ENCODE measurements at places on chromosomes 11 and 22. TPM values are rescaled to one million over a fixed set of nuclear protein-coding genes. Genes with fewer than 3 reads are reported as not detected.
A peak's percentile ranks its signal among the peaks of the same experiment; 100 is the strongest.

DNA sequence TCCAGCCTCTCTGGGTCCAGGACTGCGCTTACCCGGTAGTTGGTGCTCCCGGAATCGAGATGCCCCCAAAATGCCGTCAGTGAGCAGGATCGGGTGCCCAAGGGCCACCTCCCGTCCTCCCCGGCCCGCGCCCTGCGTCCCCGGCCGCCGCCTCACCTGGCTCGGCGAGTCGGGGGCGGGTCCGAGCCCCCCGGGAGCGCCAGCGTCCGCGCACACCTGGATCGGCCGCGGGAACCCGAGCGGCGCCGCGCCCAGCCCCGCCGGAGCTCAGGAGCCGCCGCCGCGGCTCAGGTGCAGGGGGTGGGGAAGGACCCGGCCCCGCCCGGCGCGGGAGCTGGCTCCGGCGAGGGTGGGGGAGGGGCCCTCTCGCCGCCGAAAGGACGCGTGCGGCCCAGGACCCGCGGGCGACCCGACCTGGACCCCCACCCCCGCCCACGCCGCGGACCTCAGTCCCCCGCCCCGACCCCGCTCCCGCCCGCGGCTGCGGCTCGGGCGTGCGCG is at the start of gene SHANK2:
Gene SHANK2 (minus strand): TSS at position 309 of the 501 bp plus-strand sequence. CDS start 105,251 bp downstream, outside the sequence.
- DNase-seq, result no peak
- peaks cover 86% of the 10 kb centered on the region for H3K27me3 ChIP-seq
- no peaks in the 10 kb centered on the region for H3K4me1 ChIP-seq
- no peaks in the 10 kb centered on the region for H3K36me3 ChIP-seq

DNA sequence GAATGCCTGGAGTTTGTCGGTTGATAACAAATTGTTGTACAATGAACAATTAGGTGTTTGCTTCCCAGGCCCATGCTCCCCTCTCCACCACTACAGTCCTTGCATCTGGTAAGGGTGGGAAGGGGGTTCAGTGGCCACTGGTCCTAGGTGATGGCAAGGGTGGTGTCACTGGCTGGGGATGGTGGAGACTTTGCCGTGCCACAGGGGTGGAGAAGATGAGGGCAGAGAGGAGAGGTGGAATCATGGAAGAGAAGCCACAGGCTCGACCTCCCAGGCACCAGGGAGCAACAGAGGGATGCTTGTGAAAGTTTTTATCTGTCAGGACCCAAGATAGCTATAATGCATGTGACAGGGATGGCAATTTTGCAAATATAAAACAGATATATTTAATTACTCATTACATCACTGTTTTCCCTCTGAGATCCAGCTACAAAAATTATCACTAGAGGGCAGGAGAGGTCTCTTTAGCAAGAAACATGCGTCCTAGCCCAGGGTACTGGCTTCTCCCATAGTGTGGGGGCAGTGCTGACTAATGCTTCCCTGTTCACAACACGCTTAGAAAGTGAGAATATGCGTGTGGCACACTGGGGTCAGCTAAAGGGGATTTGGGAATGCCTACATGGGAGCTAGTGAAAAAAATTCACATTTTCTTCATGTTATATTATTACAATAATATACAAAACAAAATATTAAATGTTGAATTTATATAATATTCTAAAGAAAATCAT is 49.0 kb upstream of the AMPD3 start:
- no peaks in the 10 kb centered on the region for H3K36me3 ChIP-seq
- H3K4me3 ChIP-seq, result no peak overlapping the region
- peaks cover 24% of the 10 kb centered on the region for H3K4me1 ChIP-seq

GAL gene
- 0.15 TPM for polyA plus RNA-seq

DNA sequence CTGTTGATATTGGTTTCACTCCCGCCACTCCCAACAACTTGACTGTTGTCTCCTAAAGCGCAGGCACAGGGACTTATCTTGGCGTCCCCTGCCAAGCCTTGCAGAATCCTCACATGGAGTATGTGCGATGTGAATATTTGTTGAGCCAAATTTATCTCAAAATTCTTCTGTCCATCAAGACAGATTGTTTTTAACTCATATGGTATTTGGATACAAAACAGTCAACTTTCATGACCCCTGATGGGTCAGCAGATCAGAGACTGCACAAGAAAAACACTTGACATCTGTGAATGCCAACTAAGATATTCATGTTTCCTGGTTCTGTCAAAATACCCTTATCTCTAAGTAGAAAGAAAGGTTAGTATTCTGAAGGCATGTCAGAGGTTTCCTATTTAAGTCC is 221.7 kb upstream of the BLID start:
- no peaks in the 10 kb centered on the region for H3K27me3 ChIP-seq
- H3K4me3 ChIP-seq, result no peak overlapping the region
- no peak for DNase-seq
- H3K4me1 ChIP-seq, result no peaks in the 10 kb centered on the region
- H3K27ac ChIP-seq, result no peak overlapping the region

KRTAP5-11 gene
- not detected for polyA plus RNA-seq

GRCh38 chr11:616320-617198 is 809 bp upstream of the IRF7 start:
- no peaks in the 10 kb centered on the region for H3K36me3 ChIP-seq
- H3K4me3 ChIP-seq, result peak overlapping the region; percentile 92
- H3K27ac ChIP-seq, result peak overlapping the region; percentile 97

- H3K27me3 ChIP-seq, result peaks cover 41% of the 10 kb centered on the region
- DNase-seq, result no peak
- H3K4me3 ChIP-seq, result no peak overlapping the region
- no peak overlapping the region for H3K27ac ChIP-seq
- no peaks in the 10 kb centered on the region for H3K4me1 ChIP-seq
- no peaks in the 10 kb centered on the region for H3K36me3 ChIP-seq
Measured at GRCh38 chr11:94738746-94739145, 29.4 kb upstream of the AMOTL1 start.

DNA sequence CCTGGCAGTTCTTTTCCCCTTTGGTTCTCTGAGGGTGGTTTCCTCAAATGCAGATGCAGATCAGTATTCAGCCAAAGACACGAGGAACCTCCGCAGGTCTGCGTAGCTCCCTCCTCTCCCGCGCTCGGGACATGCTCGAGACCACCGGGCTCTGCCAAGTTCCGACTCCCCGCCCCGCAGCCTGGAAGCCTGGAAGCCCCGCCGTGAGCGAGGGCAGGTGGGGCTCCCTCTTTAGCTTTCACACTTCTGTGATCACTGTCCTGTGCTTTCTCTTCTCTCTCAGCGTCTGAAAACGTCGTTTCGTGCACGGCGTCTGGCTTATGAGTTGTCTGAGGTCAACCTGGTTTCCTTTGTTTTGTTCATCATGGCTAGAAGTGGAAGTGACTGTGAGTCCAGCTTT is 26.6 kb downstream of the ZBED4 start:
- H3K36me3 ChIP-seq, result peaks cover 25% of the 10 kb centered on the region
- H3K27me3 ChIP-seq, result no peaks in the 10 kb centered on the region
- DNase-seq, result no peak
- H3K4me1 ChIP-seq, result no peaks in the 10 kb centered on the region
- H3K4me3 ChIP-seq, result no peak overlapping the region

CDHR5 gene
- 0.46 TPM for polyA plus RNA-seq

DNA sequence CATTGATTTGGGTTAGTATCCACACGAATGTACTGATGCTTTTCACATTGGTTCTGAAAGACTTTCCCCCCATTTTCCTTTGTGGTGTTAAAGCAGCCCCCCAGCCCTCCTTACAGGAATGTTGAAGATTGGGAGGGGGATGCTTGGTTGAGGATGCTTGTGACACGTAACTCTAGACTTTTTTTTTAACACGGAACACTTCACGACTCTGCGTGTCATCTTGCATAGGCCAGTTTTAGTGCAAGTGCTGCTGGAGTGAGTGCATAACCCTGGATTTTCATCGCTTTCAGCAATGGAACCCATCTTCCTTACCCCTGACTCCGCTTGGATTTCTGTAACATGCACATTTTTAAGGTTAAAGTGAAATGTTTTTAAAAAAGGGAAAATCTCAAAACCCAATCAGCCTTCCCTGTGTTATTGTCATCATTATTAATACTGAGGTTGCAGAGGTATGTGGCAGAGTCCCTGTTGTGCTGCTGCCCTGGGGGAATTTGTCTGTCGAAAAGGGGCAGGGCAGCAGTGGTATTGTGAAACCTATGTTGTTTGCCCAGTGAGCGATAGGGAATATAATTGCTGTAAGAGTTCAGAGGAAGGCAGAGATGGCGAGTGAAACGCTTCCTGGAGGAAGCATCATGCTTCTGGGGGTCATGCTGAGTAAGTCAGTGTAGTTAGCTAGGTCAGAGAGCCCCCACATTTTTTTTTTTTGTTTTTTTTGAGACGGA is 12.1 kb downstream of the CECR2 start:
- peaks cover 7% of the 10 kb centered on the region for H3K4me1 ChIP-seq
- no peaks in the 10 kb centered on the region for H3K27me3 ChIP-seq
- no peaks in the 10 kb centered on the region for H3K36me3 ChIP-seq
- DNase-seq, result no peak

DNA sequence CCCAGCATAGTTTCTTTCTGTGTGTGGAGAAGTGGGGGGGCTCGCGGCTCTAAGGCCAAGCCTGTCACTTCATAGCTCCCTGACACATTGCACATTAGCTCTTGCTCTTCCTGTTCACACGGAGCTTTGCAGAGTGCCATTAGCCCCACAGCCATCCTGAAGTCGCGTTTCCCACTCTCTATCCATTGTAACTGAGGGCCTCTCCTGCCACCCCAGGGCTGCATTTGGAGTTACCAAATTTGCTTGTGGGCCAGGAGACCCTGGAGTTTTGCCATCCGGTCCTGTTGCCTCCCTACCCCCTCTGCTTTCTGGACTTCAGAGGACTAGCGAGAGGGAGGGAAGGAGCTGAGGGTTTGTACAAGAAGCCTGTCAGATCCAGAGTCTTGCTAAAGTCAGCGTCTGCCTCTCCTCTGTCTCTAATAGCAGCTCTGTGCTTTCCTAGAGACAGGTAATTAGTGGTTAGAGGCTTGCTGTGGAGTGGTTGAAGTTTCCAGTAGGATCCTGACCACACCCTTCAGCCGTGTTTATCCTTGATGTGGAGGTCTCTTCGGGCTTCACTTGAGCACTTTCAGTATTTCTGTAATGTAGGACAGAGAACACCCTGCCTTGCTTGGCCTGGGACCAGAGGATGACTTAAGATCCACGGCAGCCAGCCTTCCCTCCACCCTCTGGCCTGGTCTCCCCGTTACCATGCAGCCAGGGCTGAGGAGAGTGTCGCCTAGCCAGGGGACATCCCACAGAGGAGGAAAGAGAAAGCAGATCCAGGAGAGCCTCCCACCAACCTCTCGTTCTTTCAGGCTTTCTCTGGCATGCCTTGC is 14.1 kb downstream of the DCPS start:
- no peak overlapping the region for H3K4me3 ChIP-seq
- H3K27me3 ChIP-seq, result no peaks in the 10 kb centered on the region

DNA sequence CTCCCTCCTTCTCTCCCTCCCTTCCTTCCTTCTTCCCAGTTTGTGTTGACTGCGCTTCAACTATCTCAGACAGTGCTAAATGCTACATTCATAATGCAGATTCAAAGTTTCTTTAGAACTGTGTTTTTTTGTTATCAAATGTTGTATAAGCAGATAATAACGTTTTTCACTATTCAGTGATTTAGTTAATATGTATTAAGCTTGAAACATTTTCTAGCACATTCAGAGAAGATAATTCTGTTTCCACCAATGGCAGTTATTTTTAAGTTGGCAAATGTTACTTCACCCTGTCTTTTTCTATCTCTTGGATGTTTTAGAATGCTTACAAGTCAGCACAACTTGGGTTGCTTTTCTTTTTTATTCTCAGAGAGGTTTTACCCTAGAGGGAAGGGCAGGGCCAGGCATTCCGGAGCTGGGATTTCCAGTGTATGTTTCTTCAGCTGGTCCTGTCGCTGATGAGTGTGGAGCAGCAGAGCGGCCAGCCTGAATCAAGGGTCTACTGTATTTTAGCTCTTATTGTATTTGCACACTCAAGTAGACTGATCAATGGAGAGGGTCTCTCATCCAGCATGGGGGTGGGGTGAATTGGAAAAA is 162.3 kb upstream of the ARHGAP20 start:
- H3K4me3 ChIP-seq, result no peak overlapping the region
- H3K27ac ChIP-seq, result no peak overlapping the region
- H3K36me3 ChIP-seq, result no peaks in the 10 kb centered on the region

GRCh38 chr22:20013382-20013871 is 3.2 kb downstream of the ARVCF start:
- no peak overlapping the region for H3K27ac ChIP-seq
- H3K4me3 ChIP-seq, result no peak overlapping the region
- peaks cover 29% of the 10 kb centered on the region for H3K4me1 ChIP-seq
- no peaks in the 10 kb centered on the region for H3K27me3 ChIP-seq

DNA sequence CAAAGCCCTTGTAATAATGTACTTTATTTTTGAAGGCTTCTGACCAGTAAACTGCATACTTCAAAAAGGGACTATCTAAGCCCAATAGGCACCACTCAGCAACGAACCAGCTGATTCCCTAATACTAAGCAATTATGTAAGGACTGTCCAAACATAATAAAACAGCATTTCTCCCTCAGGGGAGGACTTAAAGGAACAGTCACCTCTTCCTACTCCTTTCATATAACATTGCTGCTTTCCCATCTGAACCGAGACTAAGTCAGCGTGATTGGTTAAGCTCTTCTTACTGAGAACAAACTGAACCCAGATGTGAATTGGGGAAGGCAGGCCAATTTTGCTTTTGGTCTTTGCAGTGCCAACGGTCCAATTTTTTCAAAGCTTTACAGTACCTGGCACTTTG is 420.0 kb downstream of the METTL15 start:
- no peak overlapping the region for H3K4me3 ChIP-seq
- no peaks in the 10 kb centered on the region for H3K4me1 ChIP-seq
- H3K36me3 ChIP-seq, result no peaks in the 10 kb centered on the region
- no peak for DNase-seq
- H3K27me3 ChIP-seq, result no peaks in the 10 kb centered on the region
- no peak overlapping the region for H3K27ac ChIP-seq

DNA sequence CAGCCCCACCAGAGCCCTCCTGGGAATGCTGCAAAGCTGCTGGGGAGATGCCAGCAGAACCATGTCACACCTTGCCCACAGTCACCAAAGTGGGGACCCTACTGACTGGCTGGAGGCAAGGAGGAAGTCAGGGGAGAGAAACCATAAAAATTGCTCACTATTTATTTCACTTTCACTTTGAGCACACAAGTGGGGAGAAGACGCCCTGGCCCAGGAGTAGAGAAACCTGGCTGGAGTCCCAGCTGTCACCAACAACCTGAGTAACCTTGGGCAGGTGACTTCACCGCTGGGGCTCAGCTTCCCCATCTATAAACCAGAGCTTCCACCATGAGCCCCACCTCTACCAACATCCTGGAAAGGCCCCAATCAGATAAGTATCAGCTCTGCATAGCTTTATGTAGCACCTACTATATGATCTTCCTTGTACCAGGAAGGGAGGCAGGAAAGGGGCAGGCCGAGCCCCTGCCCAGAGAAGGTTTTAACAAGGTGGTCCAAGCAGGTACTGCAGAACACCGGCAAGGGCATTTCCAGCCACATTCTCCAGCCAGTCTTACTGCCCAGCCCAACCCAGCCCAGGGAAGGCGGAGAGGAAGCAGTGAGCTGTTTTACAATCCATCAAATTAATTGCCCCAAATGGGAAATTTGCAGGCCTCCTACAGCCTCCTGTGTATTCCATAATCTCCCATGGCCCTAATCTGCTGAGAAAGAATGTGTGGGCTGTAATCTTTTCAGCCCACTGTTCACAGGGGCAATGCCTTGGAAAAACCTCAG is 27.6 kb downstream of the PLEKHA7 start:
- H3K4me3 ChIP-seq, result no peak overlapping the region
- H3K36me3 ChIP-seq, result no peaks in the 10 kb centered on the region
- no peaks in the 10 kb centered on the region for H3K27me3 ChIP-seq
- peak overlapping the region; percentile 24 for H3K27ac ChIP-seq
- peaks cover 16% of the 10 kb centered on the region for H3K4me1 ChIP-seq
- DNase-seq, result no peak

TYR gene
- not detected for polyA plus RNA-seq

GRCh38 chr11:7367803-7368202 is 116.1 kb downstream of the SYT9 start:
- H3K27me3 ChIP-seq, result no peaks in the 10 kb centered on the region
- H3K4me1 ChIP-seq, result no peaks in the 10 kb centered on the region
- no peak for DNase-seq
- no peak overlapping the region for H3K4me3 ChIP-seq
- no peaks in the 10 kb centered on the region for H3K36me3 ChIP-seq
- no peak overlapping the region for H3K27ac ChIP-seq
